ENCODE measurements at places on chromosomes 7 and 10.

DNA sequence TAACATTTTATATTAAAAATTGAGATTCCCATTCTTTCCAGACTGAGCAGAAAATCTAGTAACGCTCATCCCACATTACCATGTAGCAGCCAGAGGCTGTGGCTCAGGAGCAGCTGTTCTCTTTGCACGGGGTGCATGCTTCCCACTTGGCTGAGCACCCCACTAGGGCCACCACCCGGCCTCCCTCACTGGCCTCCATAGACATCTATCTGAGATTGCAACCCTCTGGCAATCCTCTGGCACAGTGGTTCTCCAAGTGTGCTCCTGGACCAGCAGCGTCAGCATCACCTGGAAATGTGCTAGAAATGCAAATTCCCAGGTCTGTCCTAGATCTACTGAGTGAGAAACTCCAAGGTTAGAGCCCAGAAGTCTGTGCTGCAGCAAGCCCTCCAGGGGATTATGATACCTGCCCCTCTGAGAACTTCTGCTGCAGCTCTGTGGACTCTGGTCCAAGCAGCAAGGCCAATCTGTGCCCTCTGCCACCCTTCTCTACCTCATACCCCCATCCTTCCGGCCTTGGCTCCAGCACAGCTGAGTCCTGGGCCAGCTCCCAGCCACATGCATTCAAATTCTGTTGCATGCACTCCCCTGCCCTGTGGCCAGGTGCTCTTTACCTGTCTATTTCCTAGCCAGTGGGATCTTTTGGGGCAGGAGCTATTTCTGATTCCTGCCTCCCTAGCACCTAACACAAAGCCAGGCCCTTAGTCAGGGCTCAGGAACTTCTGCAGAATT, 301.5 kb downstream of the GRID1 start:
- DNase-seq, result no peak

DNA sequence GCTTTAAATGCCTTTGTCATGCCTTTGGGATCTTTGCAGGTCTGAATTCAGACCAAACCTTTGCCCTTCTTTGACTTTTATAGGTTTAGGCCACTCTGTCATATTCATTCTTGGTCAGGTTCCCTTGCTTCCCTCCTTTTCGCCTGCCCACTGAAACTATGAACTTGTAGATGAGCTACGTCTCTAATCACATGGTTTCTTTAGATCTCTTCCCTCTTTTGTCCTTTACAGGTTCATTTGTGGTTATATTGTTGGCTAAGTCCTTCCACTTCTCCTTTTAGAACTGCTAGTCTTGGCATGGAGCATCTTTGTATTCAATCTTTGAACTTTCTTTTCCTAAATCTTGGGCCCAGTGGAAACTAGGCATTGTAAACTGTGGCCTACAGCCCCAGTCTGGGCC, 104.0 kb upstream of the ZEB1 start:
- no peak for DNase-seq

DNA sequence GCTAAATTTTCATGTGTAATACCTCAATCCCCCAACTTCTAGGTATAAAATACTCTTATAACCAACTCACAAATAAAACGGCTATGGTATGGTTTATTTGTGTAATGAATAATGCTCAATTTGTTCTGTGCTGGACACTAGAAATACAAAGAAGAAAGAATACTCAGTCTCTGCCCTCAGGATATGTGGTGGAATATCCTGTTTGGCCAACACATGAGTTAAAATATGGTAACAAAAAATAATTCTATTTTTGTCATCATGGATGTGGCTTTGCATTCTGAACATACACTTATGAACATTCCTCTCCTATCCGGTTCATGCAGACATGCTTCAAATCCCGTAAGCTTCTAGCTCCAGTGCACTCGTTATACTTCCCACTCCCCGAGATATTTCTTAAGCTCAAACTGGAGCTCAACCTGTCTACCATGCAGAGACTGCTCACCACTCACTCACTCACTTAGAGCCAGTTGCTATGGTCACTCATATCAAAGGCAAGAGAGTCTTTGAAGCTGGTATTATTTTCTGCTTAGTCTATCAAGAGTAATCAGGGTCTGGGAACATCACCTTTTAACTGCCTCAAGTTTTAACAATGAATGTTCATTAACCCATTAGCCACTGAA, 53.8 kb upstream of the SLC16A12 start:
- peak; percentile 95 for DNase-seq

DNA sequence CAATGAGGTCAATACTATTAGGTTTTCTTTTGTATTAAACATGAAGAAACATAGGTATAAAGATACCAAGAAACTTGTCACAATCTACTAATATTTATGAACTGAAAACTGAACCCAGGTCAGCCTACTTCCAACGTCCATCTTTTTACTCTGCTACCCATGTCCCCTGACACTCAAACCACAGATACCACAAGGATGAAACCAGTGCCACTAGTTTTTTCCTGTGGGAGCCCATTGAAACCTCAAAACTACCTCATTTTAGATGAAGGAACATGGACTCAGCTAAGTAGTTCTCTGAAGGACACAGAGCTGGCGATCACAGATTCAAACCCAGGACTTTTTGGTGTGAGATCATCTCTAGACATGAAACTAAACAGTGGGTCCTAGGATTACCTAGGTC, 6.8 kb downstream of the TET1 start:
- no peak for DNase-seq

DNA sequence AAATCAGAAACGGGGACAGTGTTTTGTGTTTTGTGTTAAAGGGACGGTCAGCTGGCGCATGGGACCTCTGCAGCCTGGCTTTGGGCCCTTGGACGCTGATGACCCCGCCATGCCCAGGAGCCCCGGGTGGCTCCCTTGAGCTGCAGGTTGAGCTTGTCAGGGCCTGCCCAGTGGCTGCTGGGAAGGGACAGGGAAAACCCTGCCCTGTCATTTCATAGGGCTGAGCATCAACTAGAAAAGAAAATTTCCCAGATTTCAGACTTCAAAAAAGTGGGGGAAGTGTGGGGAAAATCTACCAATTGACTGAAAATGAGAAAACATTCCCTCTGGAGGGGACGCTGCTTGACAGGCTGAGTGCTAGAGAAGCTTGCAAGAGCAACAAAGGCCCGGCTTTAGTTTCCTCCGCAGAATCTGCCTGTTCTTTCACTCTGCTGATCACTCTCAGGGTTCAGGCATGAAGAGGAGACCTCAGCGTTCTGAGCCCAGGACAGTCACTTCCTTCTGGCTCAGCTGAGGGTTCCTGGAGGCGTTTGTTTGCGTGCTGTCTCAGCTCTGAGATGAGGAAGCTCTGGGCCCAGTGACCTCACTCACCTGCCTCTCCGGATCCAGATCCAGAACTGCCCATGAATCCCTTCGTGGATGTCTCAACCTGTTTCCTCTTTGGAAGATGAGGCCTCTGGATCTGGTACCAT, 18.6 kb upstream of the DNAJB6 start:
- DNase-seq, result no peak

DNA sequence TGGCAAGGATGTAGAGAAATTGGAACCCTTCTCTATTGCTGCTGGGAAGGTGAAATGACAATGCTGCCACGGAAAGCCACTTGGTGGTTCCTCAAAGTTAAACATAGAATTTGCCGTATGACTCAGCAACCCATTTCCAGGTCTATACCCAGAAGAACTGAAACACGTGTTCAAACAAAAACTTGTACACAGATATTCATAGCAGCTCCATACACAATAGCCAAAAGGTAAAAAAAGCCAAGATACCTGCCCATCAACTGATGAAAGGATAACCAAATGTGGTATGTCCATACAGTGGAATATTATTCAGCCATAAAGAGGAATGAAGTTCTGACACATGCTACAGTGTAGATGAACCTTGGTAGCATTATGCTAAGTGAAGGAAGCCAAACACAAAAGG, 39.1 kb downstream of the LHPP start:
- no peak for DNase-seq

Measured in foreskin melanocyte (primary cell).